CD8-positive, alpha-beta T cell (primary cell): ENCODE measurements at places on chromosomes 2 and 18. TPM values are rescaled to one million over a fixed set of nuclear protein-coding genes. Genes with fewer than 3 reads are reported as not detected.

The ALPI gene
- total RNA-seq: not detected

The UPP2 gene
- not detected for total RNA-seq

DNA sequence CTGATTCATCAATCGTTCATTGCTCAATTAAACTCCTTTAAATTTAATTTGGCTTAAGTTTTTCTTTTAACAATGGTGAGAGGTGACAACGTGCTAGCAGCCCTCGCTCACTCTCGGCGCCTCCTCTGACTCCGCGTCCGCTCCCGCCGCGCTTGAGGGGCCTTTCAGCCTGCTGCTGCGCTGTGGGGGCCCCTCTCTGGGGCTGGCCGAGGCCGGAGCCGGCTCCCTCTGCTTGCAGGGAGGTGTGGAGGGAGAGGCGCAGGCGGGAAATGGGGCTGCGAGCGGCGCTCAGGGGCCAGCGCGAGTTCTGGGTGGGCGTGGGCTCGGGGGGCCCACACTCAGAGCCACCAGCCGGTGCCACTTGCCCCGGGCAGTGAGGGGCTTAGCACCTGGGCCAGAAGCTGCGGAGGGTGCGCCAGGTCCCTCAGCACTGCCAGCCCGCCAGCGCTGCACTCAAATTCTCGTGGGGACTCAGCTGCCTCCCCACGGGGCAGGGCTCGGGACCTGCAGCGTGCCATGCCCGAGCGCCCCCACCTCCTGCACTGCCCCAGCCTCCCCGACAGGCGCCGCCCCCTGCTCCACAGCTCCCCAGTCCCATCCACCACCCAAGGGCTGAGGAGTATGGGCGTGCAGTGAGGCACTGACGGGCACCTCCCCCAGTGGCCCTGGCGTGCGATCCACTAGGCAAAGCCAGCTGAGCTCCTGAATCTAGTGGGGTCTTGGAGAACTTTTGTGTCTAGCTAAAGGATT, 19.6 kb downstream of the ANKMY1 start:
- DNase-seq: no peak

The CYBRD1 gene
- not detected for total RNA-seq

DNA sequence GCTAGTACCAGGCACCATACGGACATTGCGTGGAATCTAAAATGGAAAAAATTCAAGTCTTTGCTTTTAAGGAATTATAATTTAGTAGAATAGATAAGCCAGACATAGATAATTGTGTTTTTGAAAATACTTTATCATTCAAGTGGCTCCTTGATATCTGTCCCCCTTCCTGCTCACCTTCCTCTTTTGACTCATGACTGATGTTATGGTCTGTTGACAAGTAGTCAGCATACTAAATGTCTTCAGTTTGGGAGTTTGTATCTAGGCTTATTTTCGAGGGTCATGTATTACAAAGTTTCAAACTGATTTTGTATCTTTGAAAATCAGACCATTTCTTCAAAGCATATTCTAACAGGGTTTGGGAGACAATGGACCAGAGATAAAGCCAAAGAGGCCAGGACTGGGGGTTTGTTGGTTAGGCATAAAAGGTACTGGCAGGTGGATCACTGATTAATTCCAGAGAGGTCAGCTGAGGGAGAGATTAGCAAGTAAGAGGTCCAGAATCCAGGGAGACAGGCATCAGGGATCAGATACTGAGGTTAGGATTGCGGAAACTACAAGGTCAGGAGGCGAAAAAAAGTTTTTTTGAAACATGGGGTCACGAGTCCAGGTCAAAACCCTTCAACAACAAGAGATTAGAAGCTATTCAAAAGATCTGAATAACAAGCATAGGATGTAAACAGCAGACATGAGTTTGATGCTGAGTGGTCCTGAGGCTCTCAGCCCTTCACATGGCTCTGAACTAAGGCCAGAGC, 31.5 kb upstream of the KLHL14 start:
- no peak for DNase-seq

DNA sequence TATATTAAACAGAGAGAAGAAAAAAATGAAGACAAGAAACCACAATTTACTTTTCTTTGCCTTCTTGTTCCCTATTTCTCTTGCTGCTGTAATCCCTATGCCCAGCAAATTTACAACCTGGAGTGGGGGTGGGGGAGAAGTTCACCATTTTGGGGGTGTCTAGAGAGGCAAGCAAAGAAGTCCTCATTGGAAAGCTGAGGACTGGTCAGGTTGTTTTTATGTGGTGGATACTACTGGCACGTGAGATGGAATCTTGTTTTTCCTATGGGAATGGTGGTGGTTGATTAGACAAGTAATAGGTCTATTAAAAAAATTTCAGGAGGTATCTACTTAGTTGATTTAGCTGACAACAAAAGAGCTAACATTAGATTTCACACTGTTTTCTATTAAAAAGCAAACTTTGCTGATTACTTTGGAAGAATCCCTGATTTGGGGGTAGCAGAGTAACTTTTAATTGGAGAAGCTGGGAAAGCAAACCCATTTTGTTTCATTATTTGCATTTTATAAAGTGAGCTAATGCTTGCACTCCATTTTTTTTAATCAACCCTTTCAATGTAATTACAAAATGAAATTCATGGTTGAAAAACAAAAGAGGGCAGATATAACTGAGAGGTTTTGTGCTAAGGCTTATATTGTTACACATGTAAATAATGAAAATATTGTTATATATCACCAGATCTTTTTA, 6.0 kb downstream of the POU3F3 start:
- no peak for DNase-seq

The MPHOSPH10 gene
- total RNA-seq: 57.9 TPM

The FOXD4L1 gene
- total RNA-seq: not detected

GRCh38 chr2:240918258-240919091, 12.3 kb downstream of the CROCC2 start:
- no peak for DNase-seq

The UGT1A9 gene
- not detected for total RNA-seq

The FIGLA gene
- not detected for total RNA-seq

The UGP2 gene
- 48.2 TPM for total RNA-seq
